ENCODE measurements at places on chromosomes 2 and 18. TPM values are rescaled to one million over a fixed set of nuclear protein-coding genes. Genes with fewer than 3 reads are reported as not detected.

LYPD6 gene
- total RNA-seq: 4.0 TPM

FHL2 gene
- total RNA-seq: 150 TPM

- ATAC-seq: peak; percentile 71
Measured at GRCh38 chr18:8801263-8801901, 96.0 kb downstream of the MTCL1 start.

GRCh38 chr2:2942906-2943305, 434.7 kb downstream of the EIPR1 start:
- no peak for ATAC-seq

OR6B2 gene
- total RNA-seq: not detected

- no peak for ATAC-seq
Measured at GRCh38 chr2:172865422-172865821, 129.8 kb downstream of the RAPGEF4 start.

GRCh38 chr18:66993492-66993891, 389.6 kb upstream of the CDH19 start:
- ATAC-seq: no peak

GRCh38 chr2:128196026-128196425, 105.0 kb downstream of the UGGT1 start:
- ATAC-seq: no peak

DNA sequence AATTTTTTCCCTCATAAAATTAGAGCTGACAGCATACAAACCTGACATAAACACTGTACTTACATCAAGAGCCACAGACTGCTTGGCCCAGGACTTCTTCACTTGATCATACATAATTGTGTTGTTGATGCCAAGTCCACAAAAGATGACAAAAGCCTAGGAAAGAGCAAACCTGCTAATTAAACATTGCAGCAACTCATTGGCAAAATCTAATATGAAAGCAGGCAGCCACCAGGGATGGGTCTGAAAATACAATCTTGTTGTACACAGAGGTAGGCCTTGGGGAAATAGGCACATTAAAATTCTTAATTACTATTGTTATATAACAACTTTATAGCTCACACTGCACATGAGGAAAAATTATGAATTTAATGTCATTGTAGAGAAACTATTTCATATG, 255.8 kb downstream of the PDE11A start:
- ATAC-seq: no peak

NAPG gene
- 50.7 TPM for total RNA-seq

IL1F10 gene
- total RNA-seq: not detected

DNA sequence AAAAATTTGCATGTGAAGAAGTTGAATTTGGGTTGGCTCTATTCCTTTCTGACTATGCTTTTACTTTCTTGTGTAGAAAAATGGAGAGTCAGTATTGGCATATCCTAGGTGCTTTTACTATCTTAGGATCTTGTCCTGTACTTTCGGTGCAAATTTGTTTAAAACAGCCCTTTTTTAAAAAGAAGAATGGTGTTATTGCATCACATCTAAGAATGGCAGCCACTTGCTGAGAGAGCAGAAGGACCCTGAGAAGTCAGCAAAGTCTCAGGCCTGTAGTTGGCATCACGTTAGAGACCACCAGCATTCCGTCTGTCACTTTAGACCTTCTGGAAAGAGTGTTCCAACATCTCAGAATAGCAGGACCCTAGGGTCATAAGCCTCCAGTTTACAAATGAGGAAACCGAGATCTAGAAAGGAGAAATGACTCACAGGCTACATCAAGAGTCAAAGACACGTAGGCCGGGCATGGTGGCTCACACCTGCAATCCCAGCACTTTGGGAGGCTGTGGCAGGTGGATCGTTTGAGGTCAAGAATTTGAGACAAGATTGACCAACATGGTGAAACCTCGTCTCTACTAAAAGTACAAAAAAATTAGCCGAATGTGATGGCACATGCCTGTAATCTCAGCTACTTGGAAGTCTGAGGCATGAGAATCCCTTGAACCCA, 42.5 kb downstream of the SPATS2L start:
- ATAC-seq: no peak

GRCh38 chr2:89763254-89763580, 1071.7 kb downstream of the RPIA start:
- ATAC-seq: no peak

- ATAC-seq: no peak
Measured at GRCh38 chr2:182907081-182907830, 40.8 kb upstream of the FRZB start.

RAD51AP2 gene
- total RNA-seq: 0.13 TPM

DNA sequence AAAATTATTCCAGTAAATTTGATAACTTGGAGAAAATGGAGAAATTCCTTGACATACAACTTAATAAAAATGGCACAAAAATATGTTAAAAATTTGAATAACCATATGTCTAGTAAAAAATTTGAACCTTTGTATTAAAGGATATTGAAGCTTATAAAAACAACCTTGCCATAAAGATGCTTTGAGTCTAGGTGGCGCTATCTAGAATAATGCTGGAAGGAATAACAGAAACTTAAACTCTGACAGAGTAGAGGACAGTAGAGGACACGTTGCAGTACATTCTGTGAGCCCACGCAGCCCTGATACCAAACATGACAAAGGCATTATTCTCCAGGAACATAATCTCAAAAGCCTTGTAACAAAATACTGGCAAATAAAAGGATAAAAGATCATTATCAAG, 44.7 kb upstream of the ALKAL2 start:
- ATAC-seq: no peak
